ENCODE measurements at places on chromosomes 3 and 15. TPM values are rescaled to one million over a fixed set of nuclear protein-coding genes. Genes with fewer than 3 reads are reported as not detected.

ZIC4 gene
- 2.2 TPM for total RNA-seq

AGTR1 gene
- total RNA-seq, result not detected

BCL2A1 gene
- total RNA-seq, result not detected

DNA sequence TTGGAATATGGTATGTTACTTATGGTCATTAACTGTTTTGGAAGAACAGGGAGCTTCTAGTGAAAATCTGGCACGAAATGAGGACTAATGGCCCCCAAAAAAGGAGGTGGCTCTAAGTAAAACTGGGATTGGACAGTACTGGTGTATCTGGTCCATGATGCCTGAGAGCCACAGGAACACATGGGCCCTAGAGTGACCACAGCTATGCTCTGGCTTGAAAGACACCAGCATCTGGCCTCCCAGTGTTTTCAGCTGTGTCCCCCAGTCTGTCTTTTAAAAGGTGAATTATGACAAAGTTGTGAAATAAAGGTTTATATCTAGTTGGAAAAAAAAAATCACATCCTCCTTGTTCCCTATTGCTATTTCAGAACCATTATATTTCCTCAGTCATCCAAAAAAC, 64.5 kb downstream of the GSK3B start:
- DNase-seq, result no peak

- no peak for DNase-seq
These were observed 36.5 kb downstream of the DET1 start for GRCh38 chr15:88509964-88510363.

DNA sequence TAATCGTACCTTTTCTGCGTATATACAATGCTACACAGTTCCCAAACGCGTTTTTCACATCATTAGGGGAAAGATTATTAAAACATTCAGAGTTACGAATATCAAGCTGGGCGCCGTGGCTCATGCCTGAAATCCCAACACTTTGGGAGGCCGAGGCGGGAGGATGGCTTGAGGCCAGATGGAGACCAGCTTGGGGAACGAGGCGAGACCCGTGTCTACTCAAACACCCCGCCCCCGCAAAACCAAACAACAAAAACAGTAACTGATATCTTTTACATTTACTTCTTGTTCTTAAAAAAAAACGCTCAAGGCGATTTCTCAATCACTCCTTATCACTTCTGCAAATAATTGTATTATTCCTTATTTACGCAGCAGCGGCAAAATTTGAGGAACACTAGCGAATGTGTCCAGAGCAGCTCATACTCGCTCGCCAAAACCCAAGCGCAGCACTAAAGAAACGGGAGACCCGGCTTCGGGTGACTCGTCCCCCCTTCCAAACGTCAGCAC, 1.2 kb downstream of the ZBTB11 start:
- DNase-seq, result peak; percentile 58

- no peak for DNase-seq
These were observed 7.2 kb upstream of the MGLL start for GRCh38 chr3:127829537-127829936.

GRCh38 chr3:89221924-89222323, 114.5 kb downstream of the EPHA3 start:
- DNase-seq, result no peak

DNA sequence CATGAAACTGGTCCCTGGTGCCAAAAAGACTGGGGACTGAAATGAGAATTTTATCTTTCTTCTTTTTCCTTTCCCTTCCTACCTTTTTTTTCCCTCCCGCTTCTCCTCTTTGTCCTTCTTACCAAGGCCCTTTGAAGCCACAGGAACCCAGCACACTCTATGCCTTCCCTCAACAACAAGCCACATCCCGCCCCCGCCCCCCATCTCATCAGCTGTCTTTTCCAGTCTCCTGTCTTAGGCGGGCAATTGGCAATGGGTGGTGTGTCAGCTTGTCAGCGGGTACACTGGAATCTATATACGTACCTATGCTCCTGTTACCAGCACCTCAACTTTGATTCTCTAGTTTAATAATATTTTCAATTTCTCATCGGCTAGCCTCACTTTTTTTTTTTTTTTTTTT, 56.3 kb upstream of the CHD2 start:
- no peak for DNase-seq

DNA sequence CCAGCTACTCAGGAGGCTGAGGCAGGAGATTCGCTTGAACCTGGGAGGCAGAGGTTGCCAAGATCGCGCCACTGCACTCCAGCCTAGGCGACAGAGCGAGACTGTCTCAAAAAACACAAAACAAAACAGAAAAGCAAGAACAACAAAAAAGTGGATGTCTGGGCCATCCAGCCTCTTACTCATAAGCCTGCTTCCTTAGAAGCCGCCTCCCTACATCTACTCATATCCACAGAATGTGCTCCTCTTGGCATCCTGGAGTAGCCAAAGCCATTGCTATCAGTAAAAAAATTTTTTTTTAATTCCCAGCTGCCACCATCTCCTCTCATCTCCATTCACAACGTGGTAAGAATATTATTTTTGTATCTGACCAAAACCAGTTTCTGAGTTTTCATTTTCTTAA, 10.8 kb downstream of the ZSCAN2 start:
- no peak for DNase-seq

GRCh38 chr15:36275656-36276055, 303.8 kb upstream of the CDIN1 start:
- no peak for DNase-seq

GRCh38 chr15:38610748-38611147, 46.1 kb upstream of the RASGRP1 start:
- no peak for DNase-seq

DNA sequence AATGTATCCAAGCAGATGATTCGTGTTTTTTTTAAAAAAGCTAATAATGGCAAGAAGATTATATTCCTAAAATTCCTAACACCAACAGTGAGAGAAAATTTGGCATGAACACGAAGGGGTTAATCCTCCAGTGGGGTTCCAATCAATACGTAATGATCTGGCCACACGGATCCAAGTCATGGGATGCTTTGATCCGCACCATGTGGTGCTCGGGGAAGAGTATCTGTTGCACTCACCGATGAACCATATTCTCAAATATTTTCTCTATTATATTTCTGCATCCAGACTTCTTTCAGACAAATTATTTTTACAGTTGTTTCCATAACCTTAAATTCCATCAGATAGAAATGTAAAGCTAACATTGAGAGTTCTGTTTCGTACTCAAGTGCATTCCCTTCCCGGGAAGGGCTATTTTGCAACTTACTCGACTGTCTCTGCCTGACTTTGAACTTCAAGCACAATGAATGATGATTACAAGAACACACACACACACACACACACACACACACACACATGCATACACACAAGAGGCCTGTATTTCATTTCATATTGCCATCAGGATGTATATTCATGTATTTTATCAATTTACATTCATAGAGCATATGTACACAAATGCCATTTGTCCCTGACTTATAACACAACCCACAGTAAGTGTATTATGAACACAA, 567.2 kb downstream of the FOXP1 start:
- DNase-seq, result no peak
